HS-27A (cell line): ENCODE measurements at places on chromosomes 7 and 10.

DNA sequence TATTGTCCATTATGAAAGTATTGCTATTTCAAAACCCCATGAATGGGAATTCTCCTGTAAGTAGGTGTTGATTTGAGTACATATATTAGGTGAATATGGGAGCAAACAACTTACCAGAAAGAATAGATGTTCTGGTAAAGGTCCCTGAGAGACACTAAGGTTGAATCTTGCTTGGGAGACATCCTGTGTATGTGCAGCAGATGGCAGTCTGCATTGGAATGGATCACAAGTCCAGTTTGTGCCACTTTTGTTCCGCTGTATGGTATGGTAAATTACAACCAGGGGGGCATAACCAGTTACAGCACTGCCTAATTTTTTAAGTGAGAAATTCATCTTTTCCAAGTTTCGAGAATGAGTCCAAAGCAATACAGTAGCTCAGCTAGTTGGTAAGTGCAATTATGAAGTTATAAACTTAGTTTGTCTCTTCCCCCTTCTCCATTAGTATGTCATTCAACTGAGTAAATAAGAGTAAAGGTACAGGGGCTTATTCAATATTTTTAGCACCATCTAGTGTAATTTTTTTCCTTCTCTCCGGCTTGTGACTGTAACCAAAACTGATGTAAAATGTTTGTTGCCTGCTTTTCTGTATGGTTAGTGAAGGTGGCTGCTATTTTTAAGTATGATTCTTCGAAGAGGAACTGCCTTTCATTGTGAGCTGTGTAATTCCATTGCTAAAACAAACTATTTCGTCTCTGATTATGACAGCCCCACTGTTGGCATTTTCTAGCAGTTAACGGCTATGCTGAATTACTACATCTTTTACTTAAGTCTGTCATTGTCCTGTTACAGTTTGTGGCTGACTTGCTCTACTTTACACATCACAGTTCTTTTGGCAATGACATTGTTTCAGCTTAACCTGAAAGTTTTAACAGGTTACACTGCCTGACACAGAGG, 2.8 kb downstream of the MCU start:
- no peak for DNase-seq

DNA sequence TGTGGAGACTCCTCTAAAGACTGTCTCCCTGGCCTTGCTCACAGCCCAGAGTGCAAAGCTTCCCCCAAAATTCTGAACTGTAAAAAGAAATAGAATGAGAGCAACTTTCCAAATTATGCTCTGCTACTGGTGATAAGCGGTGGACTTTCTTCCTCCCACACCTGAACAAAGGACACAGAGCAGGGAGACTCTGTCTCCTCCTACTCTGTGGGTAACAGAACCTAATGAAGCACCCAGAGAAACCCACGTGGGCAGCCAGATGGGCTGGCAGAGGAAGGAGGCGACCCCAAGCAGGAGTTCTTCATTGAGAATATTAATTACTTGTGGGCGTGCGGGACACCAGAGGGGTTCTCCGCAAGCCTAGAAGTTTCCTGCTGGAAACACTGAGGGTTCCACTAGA, 139.5 kb downstream of the KMT2E start:
- no peak for DNase-seq

GRCh38 chr7:2698581-2699288, 10.7 kb downstream of the AMZ1 start:
- no peak for DNase-seq

DNA sequence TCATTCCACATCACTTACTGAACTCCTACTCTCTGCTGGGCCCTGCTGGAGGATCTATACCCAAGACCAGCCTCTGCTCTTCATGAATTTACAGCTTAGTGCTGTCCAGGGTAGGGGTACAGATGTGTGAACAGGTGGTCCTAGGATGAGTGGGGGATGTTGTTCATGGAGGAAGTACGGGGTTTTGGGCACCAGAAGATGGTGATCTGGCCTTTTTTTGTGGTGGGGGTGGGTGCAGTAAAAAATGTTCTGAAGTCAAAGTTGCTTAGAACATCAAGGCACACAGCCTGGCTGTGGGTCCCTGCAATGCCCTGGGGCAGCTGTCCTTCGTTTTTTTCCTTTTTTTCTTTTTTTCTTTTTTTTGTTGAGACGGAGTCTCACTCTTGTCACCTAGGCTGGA, 34.2 kb upstream of the GNA12 start:
- DNase-seq: no peak

GRCh38 chr7:47535704-47536628, 45.9 kb downstream of the TNS3 start:
- no peak for DNase-seq

DNA sequence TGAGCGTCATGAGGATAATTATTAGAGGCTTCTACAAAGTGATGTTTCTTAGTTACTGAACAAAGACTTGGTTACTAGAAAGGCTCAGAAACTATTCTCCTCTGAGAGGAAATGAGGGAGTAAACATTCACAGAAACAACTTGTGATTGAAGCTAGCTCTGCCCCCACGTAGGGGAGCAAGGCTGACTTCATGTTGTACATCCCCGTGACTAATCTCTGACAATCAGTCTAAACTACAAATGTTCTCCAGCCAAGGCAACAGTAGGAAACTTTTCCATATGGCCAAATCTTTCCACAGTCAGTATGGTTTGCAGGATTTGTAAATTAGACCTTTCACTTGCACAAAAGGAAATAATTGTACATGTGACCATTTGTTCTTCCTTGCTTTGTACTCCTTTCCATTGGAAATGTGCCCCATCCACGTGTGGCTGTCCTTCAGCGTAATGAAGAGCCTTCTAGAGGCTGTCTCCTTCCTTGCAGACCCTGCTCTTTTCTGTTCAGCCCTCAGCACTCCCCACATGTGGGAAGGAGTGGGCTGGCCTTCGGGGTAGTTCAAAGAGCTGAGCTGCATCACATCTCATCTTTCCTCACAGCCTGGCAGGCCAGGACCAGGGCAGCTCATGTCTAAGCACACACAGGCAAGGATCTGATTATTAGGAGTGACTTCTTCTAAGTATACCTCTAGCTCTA, 93.5 kb downstream of the PCGF5 start:
- DNase-seq: no peak

DNA sequence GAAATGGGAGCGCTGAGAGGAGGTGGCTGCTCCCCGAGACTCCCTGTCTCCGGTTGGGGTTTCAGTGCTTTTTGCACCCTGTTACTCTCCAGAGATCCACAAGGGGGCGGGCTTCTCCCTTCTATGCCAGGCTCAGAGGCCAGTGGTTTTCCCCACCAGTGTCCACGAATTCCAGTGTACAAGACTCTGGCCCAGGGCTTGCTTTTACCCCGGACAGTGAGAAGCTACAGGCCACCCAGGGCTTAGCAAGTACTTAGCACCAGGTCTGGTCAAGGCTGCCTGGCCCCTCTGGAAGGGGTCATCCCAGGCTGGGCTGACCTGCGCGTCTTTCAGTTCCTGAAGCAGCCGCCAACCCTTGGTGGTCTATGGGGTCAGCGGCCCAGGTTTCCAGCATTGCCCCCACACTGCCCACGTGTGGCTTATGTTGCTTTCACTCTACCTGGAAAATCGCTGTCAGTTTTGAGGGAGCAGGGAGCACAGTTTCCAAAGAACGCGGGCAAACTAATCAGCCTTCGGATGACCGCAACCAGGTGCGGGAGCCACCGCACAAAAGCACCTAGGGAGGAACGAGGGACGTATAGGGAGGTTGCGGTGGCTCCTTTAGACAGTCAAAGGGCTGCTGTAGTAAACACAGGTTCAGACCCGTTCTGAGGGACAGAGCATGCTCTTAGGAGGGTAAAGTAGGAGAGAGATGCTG, 6.8 kb downstream of the CYP26A1 start:
- DNase-seq: peak; percentile 23

- DNase-seq: no peak
Observed at GRCh38 chr7:46115410-46115809, 194.3 kb upstream of the IGFBP3 start.

DNA sequence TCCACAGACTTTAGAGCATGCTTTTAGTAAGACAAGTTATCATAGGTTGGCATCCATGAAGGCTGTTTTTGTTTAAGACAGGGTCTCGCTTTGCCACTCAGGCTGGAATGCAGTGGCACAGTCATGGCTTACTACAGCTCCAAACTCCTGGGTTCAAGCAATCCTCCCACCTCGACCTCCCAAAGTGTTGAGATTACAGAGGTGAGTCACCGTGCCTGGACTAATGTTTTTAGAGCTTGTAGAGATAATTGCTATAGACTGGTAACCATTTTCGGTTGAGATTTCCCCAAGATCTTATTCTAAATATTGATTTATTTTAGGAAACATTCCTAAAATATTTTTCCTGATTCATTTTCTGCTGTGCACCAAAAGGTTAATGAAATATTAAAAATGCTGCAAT, 5.4 kb upstream of the ZNF398 start:
- no peak for DNase-seq

DNA sequence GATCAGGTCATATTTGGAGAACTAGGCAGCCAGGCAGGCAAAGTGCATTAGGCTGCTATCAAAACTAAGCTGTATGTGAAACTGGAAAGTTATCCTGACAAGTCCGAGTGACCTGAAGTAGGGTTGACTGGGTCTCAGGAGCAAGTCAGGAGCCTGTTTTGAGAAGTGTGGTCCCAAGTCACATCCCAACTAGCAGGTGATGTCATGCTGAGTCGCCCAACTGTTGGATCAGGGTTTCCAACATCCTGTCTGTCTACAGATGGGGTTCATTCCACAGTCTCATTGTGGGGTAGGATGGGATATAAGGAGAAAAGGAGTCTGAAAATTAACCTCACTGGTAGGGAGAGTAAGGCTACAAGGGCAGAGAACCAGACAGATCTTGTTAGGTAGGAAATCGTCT, 27.0 kb downstream of the SLC26A4 start:
- DNase-seq: no peak

DNA sequence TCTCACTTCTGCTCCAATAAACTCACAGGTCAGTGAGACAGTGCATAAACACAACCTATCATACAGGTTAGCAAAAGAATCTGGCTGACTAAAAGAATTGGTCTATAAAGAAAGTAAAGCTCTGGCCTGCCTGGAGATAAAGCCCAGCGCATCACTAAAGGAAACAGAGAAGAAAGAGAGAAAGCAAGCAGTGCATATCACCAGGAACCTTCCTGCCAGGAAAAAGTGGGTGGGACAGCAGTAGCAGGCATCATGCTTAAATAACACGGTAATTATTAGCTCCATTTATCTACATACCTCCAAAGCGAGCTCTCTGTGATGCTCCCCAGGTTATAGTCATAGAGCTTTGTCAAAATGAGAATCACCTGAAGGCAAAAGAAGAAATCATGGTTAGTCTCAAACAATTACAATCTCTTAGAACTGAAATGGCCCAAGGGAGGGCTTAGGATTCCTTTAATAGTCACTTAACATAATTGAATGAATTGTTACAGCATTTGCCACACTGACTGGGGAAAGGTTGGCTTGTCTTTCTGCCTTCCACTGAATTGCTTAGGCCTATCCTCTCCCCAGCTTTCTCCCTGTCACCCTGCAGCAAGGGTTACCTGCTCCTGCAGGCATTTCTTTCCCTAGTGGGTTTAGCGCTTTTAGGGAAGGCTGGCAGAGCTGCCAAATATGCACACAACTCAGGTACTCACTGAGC, 208.1 kb downstream of the SORCS1 start:
- no peak for DNase-seq

DNA sequence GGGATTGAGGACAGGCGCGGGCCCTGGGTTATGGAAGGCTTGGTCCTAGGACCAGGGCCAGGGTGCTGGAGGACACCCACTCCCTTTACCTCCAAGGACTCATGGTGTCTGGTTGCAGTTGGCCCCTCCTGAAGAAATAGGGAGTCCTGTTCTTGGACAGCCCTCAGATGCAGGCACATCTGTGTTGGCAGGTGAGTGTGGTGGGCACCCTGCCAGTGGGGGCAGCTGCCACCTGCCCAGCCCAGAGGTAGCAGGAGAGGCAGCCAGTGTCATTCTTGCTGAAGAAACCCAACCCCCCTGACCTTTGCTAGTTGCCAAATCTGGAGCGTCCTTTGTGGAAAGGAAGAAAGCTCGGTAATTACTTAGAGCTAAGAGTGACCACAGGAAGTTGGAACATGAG, 8.3 kb downstream of the GALNT17 start:
- DNase-seq: no peak

DNA sequence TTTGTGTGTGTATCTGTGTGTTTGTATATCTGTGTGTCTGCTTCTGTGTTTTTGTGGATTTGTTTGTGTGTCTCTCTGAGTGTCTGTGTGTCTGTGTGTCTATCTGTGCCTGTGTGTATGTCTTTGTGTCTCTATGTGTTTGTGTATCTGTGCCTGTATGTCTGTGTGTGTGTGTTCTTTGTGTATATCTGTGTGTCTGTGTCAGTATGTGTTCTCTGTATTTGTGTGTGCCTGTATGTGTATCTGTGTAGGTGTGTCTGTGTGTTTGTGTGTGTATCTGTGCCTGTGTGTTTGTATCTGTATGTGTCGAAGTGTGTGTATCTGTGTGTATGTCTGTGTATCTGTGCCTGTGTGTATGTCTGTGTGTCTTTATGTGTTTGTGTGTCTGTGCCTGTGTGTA, 118.2 kb downstream of the SH2D4B start:
- DNase-seq: no peak

GRCh38 chr7:151895008-151895630, 18.2 kb upstream of the PRKAG2 start:
- no peak for DNase-seq

DNA sequence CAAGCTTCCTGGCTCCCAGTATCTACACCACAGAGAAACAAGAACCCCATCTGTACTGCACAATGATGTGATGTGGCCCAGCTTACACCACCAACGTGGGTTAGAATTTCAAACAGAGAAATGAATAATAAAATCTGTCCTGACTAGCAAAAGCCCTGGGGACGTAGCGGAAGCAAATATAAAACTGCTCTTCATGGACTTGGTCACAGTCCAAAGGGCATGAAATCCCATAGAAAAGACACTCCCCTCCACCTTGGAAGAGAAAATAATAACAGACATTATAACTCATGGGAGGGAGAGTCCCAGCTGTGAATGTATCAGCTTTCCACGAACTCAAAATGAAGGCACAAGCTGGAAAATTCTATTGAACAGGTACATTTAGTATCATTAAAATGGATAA, 205.3 kb upstream of the GALNT17 start:
- no peak for DNase-seq

DNA sequence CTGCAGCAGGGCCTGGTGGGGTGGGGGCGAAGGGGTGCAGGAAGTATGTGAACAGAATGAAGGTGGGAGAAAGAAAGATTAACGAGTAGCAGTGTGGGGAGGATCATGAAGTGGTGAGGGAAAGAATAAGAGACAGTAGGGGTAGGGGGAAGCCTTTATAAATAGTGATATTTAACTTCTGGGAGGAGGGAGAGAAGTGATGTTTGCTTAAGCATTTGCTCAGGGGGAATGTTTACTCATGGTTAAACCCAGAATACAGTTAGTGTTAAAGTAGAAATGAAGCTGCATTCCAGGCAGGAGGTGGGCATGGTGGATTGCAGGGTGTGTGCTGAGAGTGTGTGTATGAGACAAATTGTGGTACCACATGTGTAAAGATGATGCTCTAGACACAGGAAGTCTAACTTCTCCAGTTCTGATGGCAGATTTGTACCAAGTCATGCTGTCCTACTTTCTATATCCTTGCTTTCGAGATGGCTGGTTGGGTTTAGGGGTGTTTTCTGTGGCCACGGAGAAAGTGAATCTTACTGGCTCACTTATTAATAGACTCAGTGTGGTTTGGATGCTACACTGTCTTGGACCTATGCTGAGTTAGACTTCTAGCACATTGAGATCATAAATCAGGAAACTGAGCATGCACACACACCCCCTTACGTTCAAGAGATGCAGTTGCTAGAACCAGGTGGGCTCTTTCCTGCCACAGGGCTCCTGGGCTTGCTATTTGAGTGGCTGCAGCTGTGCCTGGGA, 10.6 kb upstream of the DNMBP start:
- no peak for DNase-seq

- DNase-seq: no peak
Observed at GRCh38 chr10:68598978-68599770, 39.0 kb downstream of the TET1 start.

- DNase-seq: no peak
Observed at GRCh38 chr7:27889800-27890199, 149.8 kb downstream of the TAX1BP1 start.
